ENCODE measurements at places on chromosomes 3 and 15.

DNA sequence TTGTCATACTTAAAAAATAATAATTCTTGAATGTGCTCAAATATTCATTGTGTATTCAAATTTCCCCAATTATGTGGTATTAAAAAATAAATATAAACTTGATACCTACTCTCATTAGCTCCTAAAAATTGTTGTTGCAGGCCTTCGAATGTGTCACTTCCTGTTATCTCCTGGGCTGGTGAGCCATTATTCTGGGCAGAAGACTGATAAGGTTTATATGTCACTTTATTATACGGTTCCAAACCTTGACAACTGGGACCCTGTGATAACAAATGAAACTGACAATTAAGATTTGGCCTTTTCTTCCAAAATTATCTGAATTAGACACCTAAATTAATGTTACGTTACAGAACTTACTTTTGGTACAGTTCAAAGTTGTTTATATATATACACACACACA, 15.0 kb downstream of the CEP152 start:
- DNase-seq: no peak

- no peak for DNase-seq
These were observed 64.9 kb upstream of the SUCLG2 start for GRCh38 chr3:67719333-67719732.

- peak; percentile 83 for DNase-seq
These were observed 451 bp downstream of the CHCHD4 start for GRCh38 chr3:14124223-14124614.

- no peak for DNase-seq
These were observed 46.7 kb upstream of the BCHE start for GRCh38 chr3:165883863-165884478.

- DNase-seq: no peak
These were observed 53.7 kb downstream of the CCDC54 start for GRCh38 chr3:107430996-107431245.

DNA sequence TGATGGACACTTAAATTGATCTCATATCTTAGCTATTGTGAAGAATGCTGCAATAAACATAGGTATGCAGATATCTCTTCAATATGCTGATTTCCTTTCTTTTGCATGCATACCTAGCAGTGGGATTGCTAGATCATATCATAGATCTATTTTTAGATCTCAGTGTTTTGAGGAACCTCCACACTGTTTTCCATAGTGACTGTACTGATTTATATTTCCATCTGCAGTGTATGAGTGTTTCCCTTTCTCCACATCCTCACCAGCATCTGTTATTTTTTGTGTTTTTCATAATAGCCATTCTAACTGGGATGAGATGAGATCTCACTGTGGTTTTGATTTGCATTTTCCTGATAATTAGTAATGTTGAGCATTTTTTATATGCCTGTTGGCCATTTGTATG, 17.1 kb upstream of the RASA2 start:
- DNase-seq: no peak

DNA sequence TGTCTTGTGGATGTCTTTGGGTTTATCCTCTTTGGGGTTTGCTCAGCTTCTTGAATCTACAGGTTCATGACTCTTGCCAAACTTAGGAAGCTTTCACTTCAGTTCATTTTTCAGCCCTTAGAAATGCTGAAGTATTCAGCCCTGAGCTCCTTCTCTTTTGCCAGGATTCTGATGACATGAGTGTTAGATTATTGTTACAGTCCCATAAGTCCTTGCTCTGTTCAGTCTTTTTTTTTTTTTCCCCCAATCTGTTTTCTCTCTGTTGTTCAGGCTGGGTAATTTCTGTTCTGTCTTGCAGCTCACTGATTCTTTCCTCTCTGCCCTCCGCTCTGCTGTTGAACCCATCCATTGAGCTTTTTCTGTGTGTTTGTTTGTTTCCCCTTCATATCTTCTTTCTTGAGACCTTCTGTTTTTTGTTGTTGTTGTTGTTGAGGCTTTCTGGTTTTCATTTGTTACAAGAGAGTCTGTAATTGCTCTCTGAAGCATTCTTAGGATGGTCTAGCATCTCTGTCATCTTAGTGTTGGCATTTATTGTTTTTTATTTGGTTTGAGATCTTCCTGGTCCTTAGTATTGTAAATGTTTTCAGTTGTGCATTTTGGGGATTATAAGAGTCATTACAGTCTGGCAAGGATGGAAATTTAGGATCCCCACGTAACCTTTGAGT, 18.4 kb downstream of the LRCH3 start:
- DNase-seq: no peak

DNA sequence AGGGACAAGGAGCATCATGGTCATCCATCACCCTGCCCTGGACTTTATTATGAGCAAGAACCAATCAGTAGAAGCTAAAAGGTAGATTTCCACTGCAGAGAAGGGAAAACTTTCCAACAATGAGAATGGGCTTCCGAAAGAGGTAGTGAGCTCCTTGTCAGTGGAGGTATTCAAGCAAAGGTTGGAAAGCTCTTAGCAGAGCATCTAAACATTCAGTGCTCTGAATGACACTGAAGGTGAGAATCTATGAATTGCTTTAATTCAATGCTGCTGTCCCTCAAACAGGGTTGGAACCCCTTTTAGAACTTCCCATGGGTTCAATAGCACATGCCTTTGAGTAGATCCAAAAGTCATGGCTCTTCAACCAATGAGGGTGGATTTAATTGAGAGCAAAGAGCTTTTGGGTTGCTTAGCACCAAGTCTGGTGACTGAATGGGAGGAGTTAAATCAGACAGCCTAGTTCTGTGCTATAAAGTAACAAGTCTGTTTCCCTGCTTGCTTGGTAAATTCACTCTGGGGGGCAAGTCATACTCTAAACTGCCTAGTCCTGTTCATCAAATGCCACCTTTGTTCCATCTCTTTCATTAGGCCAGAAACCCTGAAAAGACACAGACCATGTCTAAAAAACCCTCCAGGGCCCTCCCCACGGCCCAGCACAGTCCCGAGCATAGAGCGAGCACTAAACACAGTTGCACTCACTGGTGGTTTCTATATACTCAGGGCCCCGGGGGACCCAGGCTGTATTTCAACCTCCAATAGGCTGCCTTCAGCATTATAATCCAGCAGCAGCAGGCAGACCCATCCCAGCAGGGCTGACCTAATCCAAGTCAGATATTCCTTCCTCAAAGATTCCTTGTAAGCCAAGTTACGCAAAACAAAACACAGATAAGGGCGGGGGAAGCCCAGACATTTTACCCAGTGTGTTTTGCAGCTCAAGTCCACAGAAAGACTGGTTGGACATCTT, 161.2 kb downstream of the MEGF11 start:
- peak; percentile 31 for DNase-seq

- DNase-seq: peak; percentile 75
These were observed 515 bp downstream of the ADAM10 start for GRCh38 chr15:58748852-58749531.

DNA sequence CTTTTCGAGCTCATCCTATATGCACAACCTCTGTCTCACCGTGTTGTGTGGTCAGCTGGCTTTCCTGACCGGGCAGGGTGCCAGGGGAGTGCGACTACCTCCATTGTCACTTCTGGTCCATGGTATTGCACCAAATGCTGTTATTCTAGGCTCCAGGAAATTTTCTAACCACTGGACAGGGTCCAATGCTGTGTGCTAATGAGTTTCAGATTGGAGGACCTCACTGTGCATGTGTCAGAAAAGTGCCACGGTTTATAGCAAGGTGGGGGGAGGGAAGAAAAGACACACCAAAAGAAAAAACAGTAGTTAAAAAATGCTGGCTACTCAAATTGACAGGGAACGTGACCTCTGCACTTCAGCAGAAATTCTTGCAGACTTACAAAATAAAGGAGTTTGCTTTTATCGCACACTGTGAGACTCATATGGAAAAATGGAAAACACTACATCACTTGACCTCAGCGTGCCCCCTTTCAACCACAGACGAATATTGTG, 480.1 kb downstream of the FOXP1 start:
- DNase-seq: peak; percentile 66

DNA sequence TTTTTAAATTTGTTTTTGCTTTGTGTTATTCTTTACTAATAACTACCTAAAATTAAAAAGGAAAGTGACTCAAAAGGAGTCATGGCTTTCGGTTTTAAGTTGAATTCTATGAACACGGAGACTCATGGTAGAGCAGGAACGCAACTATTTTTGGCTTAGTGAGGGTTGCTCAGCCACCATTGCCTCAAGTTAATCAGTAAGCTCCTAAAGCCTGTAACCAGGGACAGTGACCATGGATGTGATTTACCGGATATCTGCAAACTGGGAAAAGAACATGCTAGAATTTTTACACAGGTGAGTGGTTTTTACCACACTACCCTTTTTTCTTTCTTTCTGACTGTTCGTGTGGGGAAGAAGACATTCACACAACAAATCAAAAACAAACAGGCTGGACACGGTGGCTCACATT, 11.8 kb downstream of the SLC12A8 start:
- no peak for DNase-seq

GRCh38 chr3:170768334-170768801, 101.6 kb downstream of the RPL22L1 start:
- DNase-seq: no peak

DNA sequence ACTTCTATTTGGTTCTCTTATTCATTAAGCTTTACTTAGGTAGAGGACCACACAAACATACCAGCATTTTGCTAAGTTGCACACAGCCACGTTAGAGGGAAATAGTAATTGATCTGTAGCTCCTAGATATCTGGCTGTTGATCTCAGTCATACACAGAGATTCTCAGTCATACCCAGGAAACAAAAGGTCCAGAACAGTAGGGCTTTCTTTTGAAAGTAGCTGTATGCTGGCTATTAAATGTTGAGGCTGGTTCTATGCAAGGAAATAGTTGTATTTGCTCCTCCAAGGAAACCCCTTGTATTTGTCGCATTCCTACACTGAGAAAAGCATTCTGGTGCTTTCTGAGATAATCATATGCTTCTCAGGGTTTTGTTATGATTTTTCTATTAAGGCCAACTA, 523.8 kb downstream of the SOX2 start:
- DNase-seq: no peak

- DNase-seq: no peak
These were observed 13.5 kb upstream of the TIPIN start for GRCh38 chr15:66369773-66370651.

DNA sequence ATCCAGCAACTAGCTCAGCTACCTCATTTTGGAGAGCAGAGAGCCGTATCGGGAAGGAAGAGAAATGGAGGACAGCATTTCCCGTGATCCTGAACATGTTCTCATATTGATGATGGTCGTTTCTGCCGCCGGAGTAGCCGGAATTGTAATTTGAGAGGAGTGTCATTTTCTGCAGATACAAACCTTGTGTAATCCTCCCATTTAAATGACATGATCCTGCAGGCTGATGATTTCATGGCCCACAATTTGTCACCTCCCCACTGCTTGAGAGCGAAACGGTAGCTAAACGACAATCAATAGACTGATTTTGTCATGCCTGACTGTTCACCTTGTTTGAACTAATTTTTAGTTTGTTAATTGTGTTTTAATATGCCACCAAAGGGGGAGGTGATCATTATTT, 126.5 kb upstream of the CNTN6 start:
- DNase-seq: no peak

GRCh38 chr3:169558371-169558770, 105.1 kb downstream of the MECOM start:
- no peak for DNase-seq

DNA sequence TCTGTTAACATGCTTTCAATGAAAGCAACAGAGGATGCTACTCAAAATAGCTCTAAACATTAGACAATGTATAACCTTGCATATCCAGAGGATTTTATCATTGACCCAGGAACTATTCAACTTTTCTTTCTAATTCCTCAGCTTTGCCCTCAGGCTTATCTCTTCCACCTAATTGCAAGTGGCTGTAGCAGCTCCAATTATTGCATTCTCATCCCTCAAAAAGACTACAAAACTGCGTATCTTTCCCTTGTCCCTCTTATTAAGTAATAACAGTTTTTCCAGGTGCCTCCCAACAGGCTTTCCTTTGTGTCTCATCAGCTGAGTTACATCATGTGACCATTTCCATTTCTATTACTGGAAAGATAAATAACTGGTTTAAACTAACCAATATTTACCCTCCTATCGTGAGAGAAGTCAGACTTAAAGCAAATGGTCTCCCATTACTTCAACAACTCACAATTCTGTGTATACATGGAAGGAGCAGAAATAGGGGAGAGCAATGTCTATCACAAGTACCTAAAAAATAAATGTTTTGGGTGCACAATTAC, 78.0 kb upstream of the MBNL1 start:
- DNase-seq: no peak

- DNase-seq: no peak
These were observed 43.7 kb downstream of the ANKRD28 start for GRCh38 chr3:15754047-15754446.

- peak; percentile 71 for DNase-seq
These were observed 762 bp downstream of the CTNNB1 start for GRCh38 chr3:41199866-41200668.

- DNase-seq: no peak
These were observed 1007.7 kb upstream of the SEMA6D start for GRCh38 chr15:46709460-46710083.

DNA sequence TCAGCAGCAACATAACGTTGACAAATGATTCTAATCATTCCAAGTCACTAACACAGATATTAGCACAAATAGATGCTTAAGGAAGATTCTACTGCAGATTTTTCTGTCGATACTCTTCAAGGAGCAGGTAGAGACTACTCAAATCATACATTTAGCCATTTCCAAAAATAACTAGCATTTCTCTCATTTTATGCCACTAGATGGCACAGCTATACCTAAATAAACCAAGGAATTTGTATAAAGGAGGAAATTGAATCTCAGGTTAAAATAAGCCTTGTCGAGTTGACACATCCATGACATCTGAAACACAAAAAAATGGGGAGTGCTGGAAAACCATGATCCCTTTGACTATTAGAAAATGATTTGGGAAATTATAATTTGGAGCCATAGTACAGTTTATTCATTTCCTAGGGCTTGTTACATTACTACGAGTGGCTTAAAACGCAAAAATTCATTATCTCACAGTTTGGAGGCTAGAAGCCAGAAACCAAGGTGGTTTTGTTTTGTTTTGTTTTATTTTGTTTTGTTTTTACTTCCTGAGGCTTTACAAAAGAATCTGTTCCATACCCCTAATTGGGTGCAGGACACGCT, 59.5 kb upstream of the STRIT1 start:
- DNase-seq: no peak

DNA sequence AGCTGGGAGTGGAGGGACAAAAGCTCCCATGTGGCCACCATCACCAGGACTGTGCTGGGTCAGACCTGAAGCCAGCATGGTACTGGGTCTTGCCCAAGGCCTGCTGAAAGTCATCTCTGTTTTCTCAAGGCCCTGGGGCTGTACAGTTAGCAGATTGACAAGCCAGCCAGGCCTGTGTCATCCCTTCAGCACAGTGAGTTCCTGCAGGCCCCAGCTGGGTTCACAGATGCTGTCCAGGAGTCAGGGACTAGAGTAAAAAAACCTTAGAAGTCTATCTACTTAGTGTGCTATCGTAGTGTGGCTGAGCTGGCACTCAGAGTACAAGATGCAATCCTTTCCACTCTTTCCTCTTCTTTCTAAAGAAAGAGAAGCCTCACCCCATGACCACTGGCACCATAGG, 246.0 kb upstream of the NAALADL2 start:
- no peak for DNase-seq
